ENCODE measurements at places on chromosomes 12 and 14. TPM values are rescaled to one million over a fixed set of nuclear protein-coding genes. Genes with fewer than 3 reads are reported as not detected.

DNA sequence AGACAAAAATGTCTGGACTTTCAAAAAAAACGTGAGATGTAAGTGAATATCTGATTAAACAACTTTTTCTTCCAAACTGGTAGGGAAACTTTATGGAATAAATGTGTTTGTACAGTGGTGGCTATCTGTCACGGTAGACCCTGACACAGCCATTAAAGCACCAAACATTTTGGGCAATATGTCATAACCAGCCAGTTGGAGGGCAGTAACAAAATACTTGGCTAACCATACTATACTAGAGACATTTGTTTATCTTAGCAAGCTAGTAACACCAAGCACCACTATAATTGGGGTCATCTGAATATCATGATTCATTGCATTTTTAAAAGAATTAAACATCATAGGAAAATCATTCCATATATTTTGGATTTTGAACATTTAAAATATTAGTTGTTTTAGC is 6.0 kb upstream of the MYF6 start:
- DNase-seq = no peak

GRCh38 chr12:94112121-94112520 is 36.3 kb upstream of the PLXNC1 start:
- no peak for DNase-seq

GRCh38 chr12:121798787-121799155 is 5.0 kb upstream of the SETD1B start:
- no peak for DNase-seq

- DNase-seq = no peak
These were observed 6.6 kb downstream of the TPCN1 start for GRCh38 chr12:113227686-113228391.

CCDC85C gene
- polyA plus RNA-seq = 24.9 TPM

FAM186B gene
- 0.47 TPM for polyA plus RNA-seq

CCDC198 gene
- 158 TPM for polyA plus RNA-seq

DNA sequence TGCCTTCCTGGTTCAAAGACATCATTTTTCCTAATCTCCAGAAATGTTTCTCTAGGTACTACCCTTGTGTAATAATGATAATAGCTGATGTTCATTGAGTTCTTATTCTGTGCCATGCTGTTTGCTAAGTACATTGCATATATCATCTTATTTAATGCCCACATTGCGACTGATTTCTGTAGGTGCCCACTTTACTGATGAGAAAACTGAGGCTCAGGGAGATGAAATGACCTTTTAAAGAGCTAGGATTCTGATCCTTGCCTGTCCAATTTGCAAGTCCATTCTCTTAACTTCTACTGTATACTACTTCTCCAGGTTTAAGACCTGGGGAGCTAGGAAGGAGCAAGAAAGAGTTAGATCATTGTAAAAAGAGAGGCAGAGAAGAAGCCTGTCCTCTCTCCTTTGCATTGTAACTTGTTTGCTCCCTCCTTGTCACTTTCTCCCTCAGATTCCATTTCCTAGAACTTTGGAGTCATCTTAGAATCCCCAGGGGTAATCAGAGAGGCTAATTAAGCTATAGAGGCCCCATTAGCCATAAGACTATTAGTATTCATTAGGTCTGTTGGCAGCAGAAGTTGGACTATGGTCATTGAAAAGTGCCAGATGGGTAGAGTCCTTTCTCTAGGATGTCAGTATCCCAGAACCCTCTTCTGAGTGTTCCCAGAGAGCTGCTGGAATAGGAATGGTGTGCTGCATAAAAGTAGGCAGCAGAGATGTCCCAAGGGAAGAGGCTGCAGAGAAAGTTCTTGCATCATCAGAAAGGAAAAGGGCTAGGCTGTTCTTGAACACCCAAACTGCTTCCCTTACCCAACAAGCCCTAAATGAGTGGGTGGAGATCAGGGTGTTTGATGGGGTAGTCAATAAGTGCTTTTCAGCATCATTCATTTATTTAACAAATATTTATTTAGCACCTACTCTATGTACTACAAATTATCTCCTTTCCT is 3.1 kb downstream of the DGKA start:
- no peak for DNase-seq

KLHDC1 gene
- polyA plus RNA-seq = 5.5 TPM

GRCh38 chr14:87066221-87066817 is 926.7 kb downstream of the GALC start:
- DNase-seq = no peak

- DNase-seq = no peak
These were observed 7.9 kb downstream of the C1S start for GRCh38 chr12:7068240-7068993.

GRCh38 chr12:81596558-81596957 is 162.6 kb downstream of the PPFIA2 start:
- no peak for DNase-seq

- no peak for DNase-seq
These were observed 73.2 kb downstream of the PLEKHG3 start for GRCh38 chr14:64777461-64777860.

DNA sequence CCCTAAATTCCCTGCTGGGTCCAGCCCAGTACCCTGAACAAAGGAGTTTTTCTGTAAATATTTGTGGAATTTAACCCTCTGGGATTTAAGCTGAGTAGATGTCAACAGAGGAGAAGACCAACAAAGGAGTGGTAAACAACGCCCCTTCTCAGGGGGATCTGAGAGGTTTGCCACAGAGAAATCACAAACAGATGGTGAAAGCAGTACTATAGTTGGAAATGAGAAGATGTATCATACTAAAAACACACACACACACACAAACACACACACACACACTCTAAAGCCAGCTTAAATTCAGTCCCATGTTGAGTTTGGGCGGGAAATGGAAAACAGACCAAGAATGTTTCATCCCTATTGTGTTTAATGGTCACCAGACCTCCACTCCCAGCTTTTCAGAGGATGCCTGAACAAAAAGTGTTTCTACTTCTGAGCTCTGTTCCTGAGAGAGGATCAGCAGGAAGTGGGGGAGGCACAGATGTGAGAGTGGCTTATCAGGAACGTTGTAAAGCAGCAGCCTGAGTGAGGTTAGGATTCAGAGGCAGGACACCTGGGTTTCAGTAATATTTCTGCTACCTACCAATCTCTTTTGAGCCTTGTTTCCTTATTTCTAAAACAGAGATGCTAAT is 3.2 kb downstream of the BIN2 start:
- DNase-seq = no peak

- no peak for DNase-seq
These were observed 400.2 kb upstream of the OR4E1 start for GRCh38 chr14:22073801-22074200.

DNA sequence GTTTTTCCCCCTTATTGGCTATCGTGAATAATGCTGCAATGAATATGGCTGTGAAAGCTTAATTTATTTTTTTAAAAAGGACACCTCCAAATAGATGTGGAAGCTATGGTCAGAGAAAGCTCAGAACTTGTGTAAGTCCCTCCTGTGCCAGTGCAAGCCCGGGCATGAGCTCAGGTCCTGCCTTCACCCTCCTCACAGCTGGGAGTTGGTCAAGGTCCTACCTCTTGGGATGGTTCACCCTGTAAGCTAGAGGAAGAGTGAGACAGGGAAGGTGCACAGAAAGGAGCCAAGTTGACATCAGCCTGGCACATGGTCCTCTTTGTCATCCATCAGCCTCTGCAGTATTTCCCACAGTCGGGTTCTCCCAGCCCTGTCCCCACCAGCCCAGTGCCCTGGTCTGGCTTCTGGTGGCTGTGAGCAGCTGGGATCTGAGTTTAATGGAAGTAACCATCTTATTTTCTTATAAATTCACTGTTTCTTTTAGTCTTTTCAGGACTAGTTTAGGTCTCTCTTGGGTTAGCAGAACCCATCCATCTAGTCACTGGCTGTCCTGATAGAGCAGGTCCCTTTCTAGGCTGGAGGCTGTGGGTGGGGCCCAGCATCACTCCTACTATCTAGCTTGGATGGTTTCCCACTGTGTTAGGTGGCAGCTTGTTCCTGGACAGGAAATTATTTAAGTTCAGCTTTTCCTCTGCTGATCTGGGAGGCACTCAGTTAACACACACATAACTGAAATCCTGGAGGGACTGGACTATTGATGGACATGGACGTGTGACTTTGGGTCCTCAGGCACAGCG is 11.8 kb upstream of the PLEKHG3 start:
- no peak for DNase-seq

POC1B gene
- polyA plus RNA-seq = 20.9 TPM

DNA sequence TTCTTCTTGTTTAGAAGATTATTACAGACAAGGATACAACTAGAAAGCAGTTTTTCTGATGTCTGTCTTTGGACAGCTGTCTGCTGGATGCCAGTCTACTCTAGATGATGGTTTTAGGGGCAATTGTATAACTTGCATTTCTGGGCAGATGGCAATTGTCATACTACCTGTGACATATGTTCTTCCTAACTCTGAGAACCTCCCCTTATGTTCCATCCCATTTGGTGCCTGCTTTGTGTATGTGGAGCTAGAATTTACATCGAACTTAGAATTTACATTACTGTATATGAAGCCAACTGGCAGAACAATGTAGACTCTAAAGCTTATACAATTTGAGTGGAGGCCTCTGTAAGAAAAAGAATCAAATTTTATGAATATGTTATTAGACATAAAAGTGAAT is 430.2 kb upstream of the SEL1L start:
- DNase-seq = no peak

DNA sequence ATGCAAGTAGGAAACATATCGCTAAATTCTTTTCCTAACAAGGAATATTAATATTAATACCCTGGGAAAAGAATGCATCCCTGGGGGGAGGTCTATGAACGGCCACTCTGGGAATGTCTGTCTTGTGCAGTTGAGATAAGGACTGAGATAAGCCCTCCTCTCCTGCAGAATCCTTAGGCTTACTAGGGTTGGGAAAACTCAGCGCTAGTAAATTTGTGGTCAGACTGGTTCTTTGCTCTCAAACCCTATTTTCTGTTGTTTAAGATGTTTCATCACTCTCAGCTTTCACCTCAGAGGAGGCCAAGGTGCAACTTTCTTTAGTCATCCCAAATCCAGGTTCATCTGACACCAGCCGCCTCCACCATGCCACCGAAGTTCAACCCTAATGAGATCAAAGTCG is 11.2 kb upstream of the RESF1 start:
- DNase-seq = no peak

PZP gene
- 0.55 TPM for polyA plus RNA-seq

GRIN2B gene
- 0.62 TPM for polyA plus RNA-seq

GRCh38 chr12:53533471-53533870 is 26.2 kb upstream of the NPFF start:
- no peak for DNase-seq

CIDEB gene
- polyA plus RNA-seq = 25.3 TPM

ABCD2 gene
- polyA plus RNA-seq = 0.08 TPM

DNA sequence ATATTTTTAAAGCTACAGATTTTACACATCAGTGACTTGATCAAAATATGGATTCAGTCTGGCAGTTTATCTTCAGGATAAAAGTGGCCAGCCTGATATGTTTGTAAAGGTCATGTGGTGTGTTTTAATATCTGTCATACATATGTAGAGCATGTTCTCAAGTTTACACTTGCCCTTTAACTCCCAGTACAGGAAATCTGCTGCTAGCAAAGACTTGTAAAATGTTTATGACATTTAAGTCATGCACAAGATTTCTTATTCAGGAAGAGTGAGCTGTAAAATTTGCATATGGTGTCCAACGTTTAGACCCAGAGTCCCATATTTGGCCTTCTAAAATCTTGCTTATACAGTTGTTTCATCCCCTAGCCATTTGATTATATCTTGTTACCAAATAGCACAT is 197.5 kb upstream of the FLRT2 start:
- no peak for DNase-seq

- DNase-seq = no peak
These were observed 420.2 kb downstream of the MED13L start for GRCh38 chr12:115857160-115857920.

DNA sequence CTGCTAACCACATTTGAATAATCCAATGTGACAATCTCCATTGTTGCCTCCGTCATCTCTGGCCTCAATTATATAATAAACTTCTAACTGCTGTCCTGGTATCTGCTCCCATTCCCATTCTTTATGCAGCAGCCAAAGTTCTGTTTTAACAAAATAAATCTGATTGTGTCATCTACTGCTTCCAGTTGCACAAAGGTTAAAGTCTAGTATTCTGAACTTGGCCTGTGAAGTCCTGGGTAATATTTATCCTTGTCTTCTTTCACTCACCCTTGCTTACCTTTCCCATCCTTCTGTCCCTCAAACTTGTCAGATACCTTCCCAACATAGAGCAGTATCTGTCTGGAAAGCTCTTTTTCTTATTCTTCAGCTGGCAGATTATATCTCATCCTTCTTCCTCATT is 19.3 kb upstream of the STRAP start:
- no peak for DNase-seq

CCER1 gene
- not detected for polyA plus RNA-seq

PELI2 gene
- polyA plus RNA-seq = 32.4 TPM

CDC42BPB gene
- polyA plus RNA-seq = 89.6 TPM

DNA sequence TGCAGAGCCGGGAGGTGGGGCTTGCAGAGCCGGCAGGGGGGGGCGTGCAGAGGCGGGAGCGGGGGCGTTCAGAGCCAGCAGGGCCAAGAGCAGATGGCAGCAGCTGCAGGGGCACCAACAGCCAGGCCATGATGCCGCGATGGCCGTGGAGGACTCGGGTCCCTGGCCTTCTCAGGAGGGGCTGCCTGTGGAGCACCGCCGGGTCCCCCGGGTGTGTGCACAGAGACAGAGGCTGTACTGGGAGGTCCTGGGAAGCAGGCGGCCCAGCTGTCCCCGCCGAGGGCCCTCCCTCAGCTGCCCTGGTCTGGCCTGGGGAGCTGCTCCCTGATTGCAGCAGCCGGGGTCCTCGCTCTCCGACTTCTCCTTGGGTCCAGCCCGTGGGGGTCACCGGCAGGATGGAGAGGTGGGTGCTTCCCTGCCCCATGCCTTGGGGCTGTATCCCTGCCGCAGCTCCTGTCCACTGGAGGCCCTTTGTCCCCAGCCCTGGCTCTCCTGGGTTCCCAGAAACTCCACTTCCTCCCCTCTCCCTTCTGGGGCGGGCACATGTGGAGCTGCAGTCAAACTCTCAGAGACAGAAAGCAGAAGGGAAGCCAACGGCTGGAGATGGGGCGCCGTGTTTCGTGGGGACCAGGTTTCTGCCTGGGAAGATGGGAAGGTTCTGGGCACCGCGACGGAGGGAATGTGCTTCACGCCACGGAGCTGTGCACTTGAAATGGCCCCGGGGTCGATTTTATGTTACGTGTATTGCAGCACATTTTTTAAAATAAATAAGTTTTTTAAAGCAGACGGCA is 75.8 kb upstream of the GALNT9 start:
- DNase-seq = no peak

DNA sequence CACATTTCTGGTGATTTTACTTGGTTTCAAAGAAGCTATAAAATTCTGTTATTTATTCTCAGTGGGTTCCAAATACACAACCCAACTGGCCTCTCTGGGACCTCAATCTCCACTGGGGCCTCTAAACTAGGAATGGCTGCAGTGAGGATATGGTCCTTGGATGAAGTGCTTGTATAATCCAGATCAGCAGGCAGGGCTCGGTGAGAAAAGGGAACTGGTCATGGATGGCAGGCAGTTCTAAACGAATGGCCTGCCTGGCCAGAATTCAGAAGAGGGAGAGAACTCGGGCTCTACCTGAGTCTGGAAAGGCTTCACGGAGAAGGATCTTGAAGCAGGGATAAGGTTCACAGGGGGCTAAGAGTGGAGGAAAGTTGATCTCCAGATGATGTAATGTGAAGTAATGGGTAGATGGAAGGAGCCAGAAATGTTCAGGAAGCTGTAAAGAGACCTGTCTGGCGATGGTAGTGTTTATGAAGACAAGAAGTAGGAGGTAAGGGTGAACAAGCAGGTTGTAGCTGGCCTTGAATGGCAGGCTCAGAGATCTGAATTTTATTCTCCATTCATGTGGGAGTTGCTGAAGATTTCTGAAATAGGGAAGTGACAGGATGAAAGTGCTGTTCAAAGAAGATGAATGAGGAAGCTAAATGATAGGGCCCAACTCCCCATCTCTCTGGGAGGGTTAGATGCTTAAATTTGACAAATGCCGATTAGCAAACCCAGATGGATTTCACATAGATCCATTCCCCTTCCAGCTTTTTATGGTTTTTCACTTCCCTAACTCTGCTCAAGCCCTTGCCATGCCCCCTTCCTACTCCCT is 31.5 kb upstream of the ANO6 start:
- DNase-seq = no peak

Measured in left renal cortex interstitium (tissue), 4 donors.